HT1080 (cell line): ENCODE measurements at places on chromosomes 11 and 22. TPM values are rescaled to one million over a fixed set of nuclear protein-coding genes. Genes with fewer than 3 reads are reported as not detected.

TENM4 gene
- 27.1 and 33.5 TPM in 2 replicates for total RNA-seq

GRCh38 chr11:14669958-14670357 is 26.4 kb downstream of the PDE3B start:
- DNase-seq: no peak

MIOX gene
- 0.13 TPM in 1 of 2 replicates, not detected in the other for total RNA-seq

DNA sequence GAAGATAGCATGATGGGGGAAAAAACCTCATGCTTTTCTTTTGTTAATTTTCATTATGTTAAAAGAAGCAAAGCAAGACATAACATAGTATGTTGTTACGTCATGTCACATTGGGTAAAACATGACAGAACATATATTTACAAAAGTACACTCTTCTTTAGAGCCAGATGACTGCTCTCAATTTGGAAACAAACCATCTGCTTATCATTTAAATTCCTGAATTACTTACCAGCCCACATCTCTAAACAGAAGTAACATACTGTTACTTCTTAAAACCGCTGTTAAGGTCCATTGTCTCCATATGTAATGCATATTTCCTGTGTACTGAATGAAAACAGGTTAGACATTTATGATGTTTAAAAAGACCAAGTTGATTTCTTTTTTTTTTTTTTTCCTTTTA is 100.0 kb downstream of the TMEM135 start:
- no peak for DNase-seq

DNA sequence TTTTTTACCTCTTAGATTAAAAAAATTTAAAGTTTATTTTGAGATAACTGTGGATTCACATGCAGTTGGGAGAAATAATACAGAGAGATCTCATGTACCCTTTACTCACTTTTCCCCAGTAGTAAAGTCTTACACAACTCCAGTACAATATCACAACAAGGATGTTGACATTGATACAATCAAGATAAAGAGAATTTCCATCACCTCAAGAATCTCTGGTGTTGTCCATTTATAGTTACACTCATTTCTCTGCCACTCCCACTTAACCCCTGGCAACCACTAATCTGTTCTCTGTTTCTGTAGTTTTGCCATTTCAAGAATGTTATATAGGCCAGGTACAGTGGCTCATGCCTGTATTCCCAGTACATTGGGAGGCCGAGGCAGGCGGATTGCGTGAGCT is 10.5 kb upstream of the ZBED5 start:
- DNase-seq: no peak

- peak; percentile 47 for DNase-seq
Measured at GRCh38 chr22:33883561-33883960, 36.7 kb downstream of the LARGE1 start.

SAA1 gene
- 0.69 and 1.7 TPM in 2 replicates for total RNA-seq

GRCh38 chr22:43502306-43502874 is 90.6 kb downstream of the MPPED1 start:
- no peak for DNase-seq

- DNase-seq: peak; percentile 3
Measured at GRCh38 chr22:26174280-26174679, 5.0 kb downstream of the SEZ6L start.

- DNase-seq: no peak
Measured at GRCh38 chr11:65338676-65339075, 5.0 kb downstream of the DPF2 start.

DNA sequence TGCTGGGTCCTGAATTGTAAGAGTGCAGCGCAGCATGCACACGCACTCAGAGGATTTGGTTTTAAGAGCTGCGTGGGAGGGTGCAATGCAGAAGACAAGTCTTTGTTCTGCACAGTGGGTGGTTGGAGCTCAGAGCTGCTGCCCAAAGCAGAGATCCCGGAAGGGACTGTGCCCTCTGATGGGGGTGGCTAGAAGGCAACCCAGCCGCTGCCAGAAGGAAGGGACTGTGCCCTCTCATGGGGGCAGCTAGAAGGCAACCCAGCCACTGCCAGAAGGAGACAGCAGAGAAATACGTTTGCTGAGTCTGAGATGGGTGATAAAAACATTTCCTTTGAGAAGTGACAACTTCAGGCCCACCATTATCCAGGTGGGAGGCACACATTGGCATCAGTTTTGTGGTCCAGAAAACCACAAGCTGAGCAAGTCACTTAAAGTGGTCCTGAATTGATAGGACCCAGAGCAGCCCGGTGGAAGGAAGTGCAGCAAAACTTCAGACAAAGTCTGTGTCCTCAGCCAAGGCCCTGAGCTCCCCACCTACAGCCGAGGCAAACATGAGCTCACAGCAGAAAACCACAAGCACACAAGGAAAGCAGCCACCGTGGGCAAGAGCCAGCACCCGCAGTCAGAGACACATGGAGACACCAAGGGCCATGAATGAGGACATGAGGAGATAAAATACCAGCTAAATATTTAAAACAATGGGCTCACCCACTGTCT is 4.3 kb downstream of the KRTAP5-6 start:
- no peak for DNase-seq

DNA sequence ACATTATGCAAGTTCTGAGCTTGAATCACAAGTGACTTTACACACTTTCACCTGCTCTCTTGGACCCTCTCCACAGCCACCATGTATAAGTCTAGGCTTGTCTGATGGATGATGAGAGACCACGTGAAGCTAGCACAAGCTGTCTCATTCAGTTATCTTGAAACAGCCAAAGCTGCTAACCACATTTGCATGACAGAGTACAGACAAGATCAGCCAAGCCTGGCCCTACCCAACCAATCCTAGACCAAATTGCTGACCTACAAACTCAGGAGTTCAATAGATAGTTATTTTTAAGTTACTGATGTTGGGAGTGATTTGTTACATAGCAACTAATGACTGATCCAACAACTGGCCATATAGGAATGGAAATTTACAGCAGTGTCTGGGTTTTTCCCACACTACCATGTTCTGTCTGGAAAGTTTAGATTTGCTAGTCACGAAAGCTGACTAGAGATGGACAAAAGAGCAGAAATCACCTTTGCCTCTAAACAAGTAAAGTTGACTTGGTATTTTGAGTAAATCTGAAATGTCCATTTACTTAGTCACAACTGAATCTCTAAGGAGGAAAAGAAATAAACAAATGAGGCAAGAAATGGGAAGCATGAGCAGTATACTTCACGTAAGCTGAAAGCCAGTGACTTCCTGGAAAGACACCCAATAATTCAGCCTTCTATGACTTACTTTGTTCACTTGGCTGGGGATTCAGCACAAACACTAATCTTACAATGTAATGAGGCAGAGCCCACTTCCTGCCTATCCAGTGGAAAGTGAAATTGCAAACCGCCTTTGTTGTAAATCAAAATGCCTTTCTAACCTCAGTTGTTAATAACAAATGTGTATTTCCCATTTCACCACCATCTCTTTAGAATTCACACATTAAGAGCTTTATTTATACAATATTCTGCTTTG is 101.7 kb downstream of the FAM181B start:
- DNase-seq: peak; percentile 30

DNA sequence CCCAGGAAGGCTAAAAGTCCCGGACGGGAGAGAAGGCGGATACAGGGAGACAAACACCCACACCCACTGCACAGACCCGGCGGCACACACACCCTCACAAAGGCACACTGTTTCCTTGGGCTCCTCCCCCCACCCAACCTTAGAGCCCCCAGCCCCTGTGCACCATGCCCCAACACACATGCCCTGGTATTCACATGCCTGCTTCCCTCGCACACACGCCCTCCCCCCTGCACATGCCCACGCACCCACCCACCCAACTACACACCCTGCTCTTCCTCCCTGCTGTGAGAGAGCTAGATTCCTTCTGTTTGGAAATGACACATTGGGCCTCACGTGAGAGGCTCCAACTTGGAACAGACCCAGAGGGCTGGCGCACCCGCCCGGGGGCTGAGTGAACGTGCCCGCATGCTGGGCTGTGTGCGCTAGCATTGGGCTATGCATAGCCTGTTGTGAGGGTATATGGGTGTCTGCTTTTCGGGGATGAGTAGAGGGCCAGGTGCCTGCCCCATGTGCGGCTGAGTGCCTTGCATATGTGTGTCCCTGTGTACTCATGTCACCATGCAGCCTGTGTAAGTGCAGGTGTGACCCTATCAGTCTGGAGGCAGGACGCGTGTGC is 518 bp upstream of the CHRM1 start:
- peak; percentile 51 for DNase-seq

MN1 gene
- total RNA-seq: 0.37 and 0.69 TPM in 2 replicates

CD3D gene
- 1.0 and 4.0 TPM in 2 replicates for total RNA-seq

HOATZ gene
- total RNA-seq: not detected in 2 replicates

DNA sequence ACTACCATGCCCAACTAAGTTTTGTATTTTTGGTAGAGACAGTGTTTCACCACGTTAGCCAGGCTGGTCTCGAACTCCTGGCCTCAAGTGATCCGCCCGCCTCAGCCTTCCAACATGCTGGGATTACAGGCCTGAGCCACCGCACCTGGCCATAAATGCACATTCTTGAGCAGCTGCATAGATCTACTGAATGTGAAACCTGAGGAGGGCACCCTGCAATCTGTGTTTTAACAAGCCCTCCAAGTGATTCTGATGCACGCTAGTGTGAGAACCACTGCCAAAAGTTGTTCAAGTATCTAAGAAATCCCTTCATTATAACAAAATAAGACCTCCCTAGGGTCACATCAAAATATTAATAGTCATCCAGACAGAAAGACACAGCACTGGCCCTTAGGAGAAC is 89.3 kb downstream of the RDX start:
- no peak for DNase-seq

- DNase-seq: no peak
Measured at GRCh38 chr22:36397131-36398093, 9.6 kb upstream of the MYH9 start.

DNA sequence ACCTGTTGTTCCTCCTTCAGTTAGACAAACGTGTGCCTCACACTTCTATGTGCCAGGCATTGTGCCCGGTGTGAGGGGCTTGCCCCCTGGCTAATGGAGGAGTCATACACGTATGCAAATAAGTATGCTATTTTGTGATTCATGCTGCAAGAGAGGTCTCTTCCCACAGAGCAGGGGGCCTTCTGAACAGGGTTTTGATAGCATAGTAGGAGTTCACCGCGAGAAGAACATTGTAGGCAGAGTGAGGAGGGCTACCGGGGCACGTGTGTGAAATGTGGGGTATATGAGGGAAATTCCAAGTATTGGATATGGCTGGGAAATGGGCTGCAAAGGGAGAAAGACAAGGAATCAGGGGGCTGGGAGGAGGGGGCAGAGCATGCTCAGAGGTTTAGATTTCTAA is 84.5 kb downstream of the NECTIN1 start:
- no peak for DNase-seq

- peak; percentile 97 for DNase-seq
Measured at GRCh38 chr11:19079643-19080440, 19.3 kb upstream of the MRGPRX2 start.

PGA3 gene
- total RNA-seq: not detected in 2 replicates

GRCh38 chr22:43129426-43130425 is 13.5 kb downstream of the MCAT start:
- DNase-seq: no peak

GRCh38 chr11:12573707-12574485 is 100.3 kb upstream of the TEAD1 start:
- no peak for DNase-seq

GALNT18 gene
- 12.8 and 13.6 TPM in 2 replicates for total RNA-seq

GRCh38 chr11:119709638-119710346 is 19.2 kb downstream of the NECTIN1 start:
- peak; percentile 20 for DNase-seq

GRCh38 chr11:1547467-1548098 is 24.5 kb downstream of the DUSP8 start:
- no peak for DNase-seq

DNA sequence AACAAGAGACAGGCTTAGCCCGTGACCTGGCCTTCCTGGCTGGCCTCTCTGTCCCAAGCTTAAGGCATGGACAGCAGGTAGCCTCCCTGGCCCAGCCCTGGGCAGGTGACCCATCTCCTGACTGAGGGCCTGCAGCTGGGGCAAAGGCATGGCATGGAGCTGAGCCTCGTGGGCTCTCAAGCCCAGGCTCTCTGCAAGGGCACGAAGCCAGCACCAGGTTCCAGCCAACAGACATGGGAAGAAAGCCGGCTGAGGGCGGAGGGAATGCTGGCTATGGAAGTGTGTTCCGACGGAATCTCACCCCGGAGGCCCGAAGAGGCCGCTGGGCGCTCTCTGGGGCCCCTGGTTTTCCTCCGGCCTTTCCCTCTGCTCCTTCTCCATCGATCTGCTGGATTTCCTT is 12.9 kb downstream of the DNAL4 start:
- no peak for DNase-seq

DNA sequence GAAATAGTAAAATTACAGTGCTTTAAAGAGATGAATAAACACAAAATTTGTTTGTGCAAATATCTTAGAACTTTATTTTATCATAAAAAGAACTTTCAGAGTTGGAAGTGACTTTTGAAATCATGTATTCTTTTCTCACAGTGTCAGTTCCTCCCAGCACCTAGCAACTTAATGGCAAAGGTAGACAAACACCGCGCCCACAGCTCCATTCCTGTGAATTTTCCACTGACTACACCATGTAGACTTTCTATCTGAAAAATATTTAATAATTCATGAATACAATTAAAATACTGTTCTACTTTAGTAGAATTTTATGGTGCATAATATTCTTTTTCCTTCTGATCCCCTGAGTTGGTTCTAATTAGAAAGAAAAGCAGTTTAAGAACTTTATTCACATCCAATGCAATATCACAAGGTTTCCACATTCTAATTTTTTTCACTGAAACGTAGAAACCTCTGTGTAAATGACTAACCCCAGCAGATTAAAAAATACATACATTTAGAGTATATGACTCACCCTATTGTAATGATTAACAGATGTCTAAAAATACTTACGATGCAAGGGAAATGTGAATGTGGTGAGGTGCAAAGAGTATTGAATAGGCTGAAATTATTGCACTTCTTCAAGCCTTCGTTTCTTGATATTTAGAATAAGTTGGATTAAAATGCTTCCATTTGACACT is 218.2 kb upstream of the CCDC179 start:
- DNase-seq: peak; percentile 74

PLEKHA7 gene
- total RNA-seq: 0.48 and 1.3 TPM in 2 replicates

DNA sequence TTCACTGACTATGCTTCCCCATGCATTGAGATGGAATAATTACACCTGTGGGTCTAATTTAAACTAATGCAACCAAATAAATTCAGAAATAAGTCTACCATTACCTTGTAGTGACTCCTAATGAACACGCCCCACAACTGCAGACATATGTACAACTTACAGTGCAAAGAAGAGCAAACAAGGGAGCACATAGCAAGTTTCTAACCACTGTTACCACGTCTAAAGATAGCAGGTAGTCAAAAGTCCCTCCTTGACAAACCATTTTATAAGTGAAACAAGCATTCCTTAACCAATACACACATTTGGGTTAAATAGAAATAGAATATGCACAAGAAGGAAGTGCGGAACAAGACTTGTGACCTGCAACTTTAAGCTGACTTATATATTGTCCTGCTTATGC is 20.6 kb downstream of the PHF21A start:
- no peak for DNase-seq

DNA sequence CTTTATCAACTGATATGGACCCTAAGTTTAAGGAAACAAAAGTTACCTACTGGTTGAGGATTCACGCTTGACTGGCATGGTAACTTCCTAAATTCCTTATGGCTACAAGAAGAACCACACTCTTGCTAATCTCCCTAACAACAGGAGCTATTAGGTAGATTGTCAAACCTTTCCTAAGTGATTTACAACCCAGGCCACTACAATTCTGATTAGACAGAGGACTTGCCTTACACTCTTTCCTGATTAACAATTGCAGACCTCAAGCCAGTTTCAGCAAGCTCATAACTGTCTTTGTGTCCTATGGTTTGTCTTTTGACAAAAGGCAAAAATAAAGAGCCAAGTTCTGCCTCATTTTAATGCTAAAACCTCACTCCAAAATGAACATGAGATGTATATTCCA is 16.3 kb downstream of the OR52K2 start:
- DNase-seq: no peak

GRCh38 chr11:111530091-111530490 is 10.4 kb upstream of the LAYN start:
- no peak for DNase-seq

GRCh38 chr22:37996515-37997246 is 12.3 kb upstream of the SOX10 start:
- no peak for DNase-seq
